Thoracic aorta (tissue), 2 donors: ENCODE measurements at places on chromosomes 5 and 9.

DNA sequence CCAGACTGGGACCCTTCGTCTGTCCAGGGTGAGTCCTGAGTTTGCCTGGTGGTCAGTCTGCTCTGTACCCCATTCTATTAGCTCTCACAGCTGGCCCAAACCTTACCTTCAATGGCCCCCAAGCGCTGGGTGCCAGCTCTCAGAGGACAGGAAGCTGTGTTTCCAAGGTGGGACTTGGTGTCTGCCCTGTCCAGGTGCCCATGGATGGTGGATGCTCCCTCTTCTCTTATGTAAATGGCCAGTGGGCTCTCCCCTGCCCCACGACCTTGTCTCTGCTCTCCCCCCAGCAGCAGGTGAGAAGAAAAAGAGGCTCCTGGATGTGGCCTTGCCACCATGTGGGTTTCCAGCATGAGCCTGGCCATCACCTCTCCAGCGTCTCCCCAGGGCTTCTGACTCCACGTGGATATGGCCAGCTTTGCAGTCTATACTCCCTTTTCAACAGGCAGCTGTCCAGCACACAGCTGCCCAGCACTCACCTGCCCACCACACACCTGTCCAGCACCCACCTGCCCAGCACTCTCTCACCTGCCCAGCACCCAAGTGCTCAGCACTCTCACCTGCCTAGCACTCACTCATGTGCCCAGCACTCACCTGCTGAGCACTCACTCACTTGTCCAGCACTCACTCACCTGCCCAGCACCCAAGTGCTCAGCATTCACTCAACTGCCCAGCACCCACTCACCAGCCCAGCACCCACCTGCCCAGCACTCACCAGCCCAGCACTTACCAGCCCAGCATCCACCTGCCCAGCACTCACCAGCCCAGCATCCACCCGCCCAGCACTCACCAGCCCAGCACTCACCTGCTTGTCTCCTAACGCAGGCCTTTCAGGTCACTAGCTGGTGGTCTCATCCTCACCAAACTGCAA is 136.2 kb upstream of the IRX2 start:
- DNase-seq, result no peak

GRCh38 chr5:173786286-173787187 is 101.6 kb upstream of the CPEB4 start:
- no peak for DNase-seq

DNA sequence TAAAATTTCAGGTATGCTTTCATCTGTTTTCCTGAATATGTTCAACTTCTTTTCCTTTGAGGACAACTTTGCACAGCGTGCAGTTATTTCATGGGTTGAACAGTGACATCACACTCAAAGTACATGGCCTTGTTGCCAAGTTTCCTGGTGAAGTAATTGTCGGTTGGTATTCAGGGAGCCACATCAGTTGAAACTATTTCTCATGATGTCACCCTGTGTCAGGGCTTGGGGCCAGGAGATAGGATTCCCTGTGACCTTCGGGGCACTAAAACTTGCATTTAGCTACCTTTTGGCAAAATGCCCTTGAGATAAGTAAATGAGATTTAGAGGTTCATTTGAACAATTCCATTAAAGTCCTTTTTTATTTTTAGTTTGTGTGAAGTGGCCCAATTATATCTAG is 383.9 kb downstream of the SH3GL2 start:
- DNase-seq, result peak; percentile 7

DNA sequence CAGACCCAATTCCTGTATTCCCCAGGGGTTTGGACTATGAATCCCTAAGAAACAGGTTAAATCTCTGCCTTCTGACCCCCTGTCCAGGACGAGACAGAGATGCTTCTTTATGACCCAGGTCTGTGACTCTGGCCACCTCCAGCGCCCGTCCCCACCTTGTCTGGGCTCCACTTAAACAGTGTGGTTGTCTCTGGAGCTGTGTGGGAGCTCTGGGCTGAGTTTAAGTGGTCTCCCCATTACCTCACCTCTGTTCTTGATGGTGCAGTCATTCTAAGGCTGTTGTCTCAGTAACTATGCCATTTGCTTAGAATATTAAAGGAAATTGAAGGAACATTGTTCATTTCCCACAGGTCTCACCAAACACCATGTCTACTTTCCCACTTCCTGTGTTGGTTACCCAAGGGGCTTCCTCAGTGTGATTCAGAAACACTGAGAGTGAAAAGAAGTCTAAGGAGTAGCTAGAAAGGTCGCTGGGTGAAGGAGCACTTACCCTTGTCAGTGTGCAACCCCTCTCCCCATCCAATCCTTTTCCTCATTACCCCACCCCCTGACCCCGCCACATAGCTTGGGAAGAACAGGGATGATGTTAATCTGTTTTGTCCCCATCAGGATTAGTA is 127.8 kb upstream of the CKMT2 start:
- DNase-seq, result no peak

DNA sequence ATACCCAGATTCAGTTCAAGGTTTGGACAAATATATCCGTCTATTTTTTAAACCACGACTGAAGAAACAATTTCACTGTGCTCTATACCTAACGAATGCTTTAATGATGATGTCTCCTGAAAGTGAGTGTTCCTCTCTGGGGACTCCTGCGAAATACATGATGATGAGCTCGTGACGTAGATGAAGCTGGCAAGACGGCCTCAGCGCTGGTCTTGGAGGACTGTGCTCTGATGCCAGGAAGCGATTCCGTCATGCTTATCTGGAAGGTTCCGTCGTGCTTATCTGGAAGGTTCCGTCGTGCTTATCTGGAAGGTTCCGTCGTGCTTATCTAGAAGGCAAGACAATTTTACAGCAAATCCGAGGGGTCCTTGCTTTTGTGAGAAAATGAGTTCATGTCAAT is 250.8 kb upstream of the IRX2 start:
- no peak for DNase-seq

DNA sequence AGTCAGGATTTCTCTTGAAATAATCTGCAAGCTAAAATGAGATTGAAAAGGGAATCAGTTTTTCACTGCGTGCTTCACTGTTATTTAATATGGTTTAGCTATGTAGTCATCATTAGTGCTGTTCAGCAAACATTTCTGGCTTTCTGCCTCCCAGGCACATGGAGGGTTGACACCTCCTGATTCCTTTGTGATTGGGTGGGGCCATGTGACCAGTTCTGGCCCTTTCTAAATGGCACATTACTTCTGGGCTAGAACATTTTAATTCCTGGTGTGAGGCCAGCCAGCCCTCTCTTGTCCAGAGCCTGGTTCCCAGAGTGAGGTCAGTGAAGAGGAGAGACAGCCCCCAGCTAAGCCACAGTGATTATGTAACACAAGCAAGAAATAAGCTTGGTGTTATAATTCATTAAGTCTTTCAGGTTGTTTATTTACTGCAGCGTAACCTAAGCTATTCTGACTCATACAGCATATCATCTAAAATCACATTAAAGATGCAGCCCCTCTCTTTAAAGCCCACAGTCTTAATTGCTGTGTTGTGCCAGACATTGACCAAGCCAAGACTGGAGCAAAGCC is 17.4 kb upstream of the ARSI start:
- peak; percentile 28 for DNase-seq

DNA sequence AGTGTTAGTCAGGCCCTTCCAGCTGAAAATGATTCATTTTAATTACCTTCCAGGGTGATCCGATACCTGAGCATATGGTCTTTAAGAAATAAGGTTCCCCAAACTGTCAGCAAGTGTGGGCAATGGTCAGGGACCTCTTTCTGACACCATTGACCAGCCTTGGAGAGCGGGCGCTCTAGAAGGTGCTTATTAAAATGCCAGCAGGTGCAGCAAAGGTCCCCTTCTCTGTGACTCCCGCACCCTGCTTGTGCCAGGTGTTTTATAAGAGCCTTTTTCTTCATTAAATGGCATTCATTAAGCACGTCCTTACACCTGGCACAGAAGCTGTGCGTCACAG is 85.3 kb downstream of the MVB12B start:
- no peak for DNase-seq

- no peak for DNase-seq
Observed at GRCh38 chr9:15856591-15856990, 303.7 kb downstream of the CCDC171 start.

DNA sequence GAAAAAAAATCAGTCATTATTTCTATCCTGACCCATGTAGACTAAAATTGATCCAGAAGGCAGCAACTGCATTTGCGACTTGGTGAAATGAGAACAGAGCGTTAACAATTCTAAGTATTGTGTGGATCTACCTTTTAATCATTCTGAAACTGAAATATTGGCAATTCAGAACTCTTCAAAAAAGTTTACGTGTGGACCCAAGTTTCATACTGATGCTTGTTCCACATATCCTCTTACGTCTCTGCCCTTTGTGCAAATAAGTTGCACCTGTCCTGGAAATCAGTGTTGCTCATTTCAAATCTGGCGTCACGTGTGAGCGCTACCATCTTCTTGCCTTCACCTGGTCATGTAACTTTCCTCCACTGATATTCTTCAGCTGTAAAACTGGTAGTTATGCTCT is 74.7 kb downstream of the NTRK2 start:
- no peak for DNase-seq

- no peak for DNase-seq
Observed at GRCh38 chr5:129804705-129805104, 56.8 kb downstream of the MINAR2 start.

- DNase-seq, result no peak
Observed at GRCh38 chr9:29697011-29697410, 2123.7 kb upstream of the C9orf72 start.

GRCh38 chr5:135032999-135033861 is 798 bp downstream of the PITX1 start:
- DNase-seq, result no peak

DNA sequence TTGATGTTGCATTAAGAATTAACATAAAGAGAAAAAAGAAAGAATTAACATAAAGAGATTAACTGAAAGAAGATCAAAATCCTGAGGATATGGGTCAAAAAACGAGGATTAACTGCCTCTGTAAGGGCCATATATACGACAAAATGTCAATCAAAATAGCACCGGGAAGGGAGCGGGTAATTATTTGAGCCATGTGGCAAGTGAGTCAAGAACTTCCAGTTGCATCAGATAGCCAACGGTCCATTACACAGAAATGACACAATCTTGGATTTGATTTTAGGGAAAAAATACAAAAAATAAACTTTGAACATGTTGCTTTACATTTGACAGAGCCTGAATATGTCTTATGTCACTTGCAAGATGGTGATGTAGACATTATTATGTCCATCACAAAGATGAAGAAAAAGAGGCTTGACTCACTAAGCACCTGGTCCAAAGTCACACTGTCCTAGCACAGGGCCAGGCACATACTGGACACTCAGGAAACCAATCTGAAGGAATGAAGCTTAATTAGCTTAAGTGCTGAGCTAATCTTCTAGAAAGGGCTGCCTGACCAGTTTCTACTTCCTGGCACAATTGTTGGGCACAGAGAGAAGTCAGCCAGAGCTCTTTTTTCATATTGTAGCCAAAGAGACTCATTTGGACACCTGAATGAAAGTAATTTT is 273.2 kb upstream of the PAPPA start:
- DNase-seq, result no peak

DNA sequence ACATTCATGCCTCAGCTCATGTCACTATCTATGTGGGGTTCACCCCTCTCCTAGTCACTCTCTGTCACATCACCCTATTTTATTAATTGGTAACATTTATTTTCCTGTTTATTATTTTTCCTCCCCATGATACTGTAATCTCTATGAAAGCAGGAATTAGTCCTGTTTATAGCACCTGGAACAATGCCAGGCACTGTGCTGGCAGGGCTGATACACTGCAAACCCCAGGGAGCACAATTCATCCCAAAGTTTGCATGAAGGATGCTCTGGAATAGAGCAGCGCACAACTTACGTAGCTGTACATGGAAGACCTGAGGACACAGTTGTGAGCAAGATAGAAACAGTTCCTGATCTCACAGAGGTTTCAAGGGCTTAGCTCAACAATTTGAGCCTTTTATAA is 103.2 kb downstream of the NSG2 start:
- no peak for DNase-seq

- DNase-seq, result no peak
Observed at GRCh38 chr5:108876451-108876850, 128.8 kb downstream of the FER start.

DNA sequence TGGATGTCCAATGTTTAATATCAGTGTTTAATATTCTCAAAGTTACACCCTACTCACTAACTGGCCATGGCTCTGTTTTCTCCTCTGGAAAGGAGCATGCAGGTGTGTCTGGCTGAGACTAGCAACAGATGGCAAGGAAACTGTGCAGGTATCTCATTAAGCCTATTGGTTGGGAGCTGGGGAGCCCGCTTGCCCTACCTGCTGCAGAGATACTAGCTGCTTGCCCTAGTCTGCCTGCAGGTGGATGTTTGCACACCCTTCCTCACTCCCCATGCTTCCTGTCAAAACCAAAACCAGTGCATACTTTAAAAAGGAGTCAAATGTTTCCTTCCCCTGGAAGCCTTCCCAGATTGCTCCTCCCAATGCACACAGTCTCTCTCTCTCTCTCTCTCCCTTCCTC is 228.3 kb upstream of the RASEF start:
- no peak for DNase-seq

DNA sequence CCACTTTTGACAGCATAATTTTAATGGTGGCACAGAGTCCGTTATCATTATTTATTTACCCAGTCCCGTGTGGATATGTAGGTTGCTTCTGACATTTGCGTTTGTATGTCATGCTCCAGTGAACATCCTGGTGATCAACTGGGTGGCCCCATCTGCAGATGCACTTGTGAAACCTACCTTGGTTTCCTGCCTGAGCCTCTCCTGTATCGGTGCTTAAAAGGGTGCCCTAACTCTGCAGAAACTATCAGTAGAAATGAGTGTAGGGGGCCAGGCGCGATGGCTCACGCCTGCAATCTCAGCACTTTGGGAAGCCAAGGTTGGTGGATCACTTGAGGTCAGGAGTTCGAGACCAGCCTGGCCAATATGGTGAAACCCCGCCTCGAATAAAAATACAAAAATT is 92.1 kb upstream of the IER5L start:
- DNase-seq, result no peak

DNA sequence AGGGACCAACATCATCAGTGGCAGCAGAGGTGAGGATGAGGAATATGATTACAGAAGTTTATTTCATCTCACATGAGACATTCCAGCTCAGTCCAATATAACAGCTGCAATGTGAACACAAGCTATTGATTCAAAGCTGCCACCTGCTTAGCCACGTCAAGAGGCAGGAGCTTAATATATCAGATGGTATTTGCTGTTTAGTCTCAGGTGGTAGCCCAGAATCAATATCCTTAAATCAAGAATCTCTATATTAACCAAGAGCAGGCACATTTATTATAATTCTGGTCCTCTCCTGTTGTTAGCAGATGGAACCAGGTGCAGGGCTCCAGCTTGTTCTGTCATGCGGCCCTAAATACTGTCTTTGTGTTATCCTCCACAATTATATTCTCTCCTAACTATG is 431.6 kb downstream of the ICE1 start:
- DNase-seq, result no peak

GRCh38 chr5:127299678-127300077 is 9.1 kb downstream of the MEGF10 start:
- DNase-seq, result no peak

- no peak for DNase-seq
Observed at GRCh38 chr5:131276072-131276471, 12.2 kb downstream of the CDC42SE2 start.
